ENCODE measurements at places on chromosomes 2 and 18.

- no peak for DNase-seq
Measured at GRCh38 chr2:183490914-183491313, 366.7 kb downstream of the NUP35 start.

DNA sequence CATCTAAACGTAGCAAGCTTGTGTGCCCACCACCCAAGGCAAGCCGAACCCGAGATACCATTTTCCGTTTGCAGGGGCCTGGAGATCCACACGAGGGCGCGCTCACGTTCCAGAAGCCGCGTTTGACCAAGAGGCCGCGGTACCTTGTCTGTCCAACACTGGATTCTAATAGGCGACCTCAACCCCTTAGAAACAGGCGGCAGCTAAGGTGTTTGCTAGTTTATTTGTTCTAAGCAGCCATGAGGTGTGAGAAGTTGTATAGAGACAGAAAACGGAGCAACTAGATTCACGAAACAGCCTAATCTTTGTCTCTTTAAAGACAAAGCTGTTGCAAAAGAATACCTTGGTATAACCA lies 4.2 kb downstream of the HOXD11 start:
- DNase-seq, result no peak

DNA sequence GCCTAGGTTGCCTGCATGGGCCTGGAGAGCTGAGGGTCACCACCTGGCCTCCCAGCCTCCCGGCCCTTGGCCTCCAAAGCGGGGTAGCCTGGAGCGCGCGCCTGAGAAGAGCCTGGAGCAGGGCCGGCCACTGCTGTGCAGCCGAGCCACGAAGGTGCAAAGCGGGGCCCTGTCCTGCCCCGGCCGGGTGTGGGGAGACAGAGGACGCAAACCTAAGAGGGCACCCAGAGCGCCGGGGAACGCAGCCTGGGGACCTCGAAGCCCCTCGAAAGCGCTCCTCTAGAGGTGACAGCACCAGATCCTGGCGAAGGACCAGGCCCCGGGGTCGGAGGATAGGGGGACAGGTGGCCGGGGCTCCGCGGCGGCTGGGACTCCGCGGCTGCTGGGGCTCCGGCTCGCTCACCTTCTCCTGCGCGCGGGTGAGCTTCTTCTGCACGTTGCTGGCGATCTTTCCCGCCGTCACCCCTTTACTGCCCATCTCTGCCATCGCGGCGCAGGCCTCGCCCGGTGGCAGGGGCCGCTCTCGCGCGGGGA lies 430 bp downstream of the BIN1 start:
- no peak for DNase-seq

- DNase-seq, result no peak
Measured at GRCh38 chr2:187545238-187545751, 8.9 kb downstream of the TFPI start.

DNA sequence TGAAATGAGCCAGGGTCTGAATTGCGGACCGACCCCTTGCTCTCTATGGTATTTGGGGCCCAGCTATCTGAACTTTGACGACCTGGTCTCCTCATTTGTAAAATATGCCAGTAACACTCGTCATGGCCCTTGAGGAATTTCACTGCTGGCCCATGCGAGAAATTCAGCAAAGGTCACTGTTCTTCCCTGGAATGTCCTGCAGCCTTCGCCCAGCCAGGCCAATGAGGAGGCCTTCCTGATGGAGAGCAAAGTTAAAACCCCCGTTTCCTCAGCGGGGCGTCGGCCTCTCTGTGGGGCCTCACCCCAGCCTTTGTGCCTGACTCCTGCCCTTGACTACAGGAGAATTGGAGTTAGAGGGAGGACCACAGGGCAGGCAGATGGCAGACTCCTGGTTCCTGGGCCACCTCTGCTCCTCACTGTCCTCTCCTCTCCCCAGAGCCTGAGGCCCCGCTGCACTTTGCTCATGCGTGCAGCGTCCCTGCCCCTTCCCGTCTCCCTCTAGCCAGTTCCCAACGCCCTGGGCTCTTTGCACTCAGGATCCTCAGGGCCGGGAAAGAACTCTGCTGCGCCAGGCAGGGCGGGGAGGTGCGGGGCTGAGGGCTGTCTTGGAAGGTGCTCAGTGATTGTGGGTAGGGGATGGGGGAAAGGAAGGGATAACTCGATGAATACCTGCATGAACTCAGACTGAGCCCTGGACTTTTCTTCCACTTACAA lies 257.0 kb upstream of the RAB6C start:
- no peak for DNase-seq

DNA sequence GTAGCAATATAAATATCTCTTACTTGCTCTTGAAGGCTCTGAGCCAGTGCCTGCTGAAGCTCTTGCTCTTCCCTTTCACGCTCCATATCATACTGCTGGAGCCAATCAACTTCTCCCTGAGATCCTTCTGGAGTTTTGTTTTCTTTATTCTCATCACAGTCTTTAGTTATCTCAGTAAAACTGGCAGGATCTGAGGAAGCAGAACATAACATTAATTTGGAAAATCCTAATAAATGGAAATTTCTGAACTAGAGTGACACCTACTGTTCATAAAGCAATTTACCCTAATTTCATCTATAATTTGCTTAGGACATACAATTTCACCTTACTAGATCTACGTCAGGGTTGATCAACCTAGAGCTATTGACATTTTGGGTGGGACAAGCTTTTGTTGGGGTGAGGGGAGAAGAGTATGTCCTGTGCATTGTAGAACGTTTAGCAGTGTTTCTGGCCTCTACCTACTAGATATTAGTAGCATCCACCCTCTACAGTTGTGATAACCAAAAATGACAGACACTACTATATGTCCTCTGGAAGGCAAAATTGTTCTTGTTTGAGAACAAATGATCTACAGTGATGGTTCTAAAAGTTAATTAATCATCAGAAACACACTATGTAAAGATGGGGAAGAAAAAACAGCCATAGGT lies 47.2 kb downstream of the VIL1 start:
- no peak for DNase-seq

- no peak for DNase-seq
Measured at GRCh38 chr2:208669394-208669793, 262.8 kb downstream of the PTH2R start.

DNA sequence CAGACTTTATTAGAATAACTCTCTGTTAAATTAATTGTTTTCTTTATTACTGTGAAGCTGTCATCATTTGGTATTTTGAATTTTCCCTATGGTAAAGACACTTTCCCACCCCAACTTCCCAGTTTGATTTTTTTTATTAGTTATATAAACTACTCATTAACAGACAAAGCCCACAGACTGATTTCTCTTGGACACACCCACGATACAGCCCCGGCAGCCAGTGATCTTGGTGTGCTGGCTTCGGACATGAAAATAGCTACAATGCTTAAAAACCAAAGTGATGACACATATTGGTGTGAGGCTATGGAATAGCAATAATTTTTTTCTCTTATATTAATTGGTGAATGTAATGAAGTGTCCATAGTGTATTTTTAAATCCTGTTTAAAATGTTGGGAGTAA lies 225.4 kb upstream of the SIX3 start:
- no peak for DNase-seq

DNA sequence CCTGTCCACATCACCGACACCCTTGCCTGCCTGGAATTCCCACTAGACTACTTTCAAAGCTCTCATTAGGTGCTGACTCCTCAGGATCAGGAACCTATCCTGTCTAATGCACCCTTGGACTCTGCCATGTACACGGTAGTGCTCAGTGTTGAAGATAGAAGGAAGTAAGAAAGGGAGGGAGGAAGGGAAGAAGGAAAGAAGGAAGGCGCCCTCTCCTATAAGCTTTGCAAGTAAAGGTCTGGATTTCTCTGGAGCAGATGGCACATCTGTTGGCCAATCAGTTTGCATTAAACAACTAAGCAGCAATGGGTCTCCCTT lies 45.3 kb downstream of the SCTR start:
- DNase-seq, result no peak

DNA sequence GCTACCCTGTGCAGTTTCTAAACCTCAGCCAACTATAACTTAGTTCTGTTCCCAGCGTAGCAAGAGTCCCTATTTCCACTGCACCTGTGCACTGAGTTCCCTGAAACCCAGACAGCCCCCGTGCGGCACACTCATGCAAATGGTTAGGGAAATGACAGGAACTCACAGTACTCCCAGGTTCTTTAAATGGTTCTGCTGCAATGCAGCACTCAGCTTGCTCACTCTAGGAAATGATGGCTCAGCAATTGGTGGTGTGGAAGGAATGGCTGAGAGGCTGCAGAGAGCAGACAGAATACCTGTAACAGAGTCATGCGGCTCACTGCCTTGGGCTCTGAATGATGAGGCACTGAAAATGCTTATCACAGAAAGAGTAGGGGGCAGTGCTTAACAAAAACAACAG lies 143.0 kb downstream of the RAD51AP2 start:
- no peak for DNase-seq

Data from activated CD8-positive, alpha-beta memory T cell treated with anti-CD3 and anti-CD28 coated beads for 1 hour (primary cell).